ENCODE measurements at places on chromosomes 6 and 20.

GRCh38 chr6:31037682-31038081, 27.4 kb downstream of the MUC22 start:
- DNase-seq, result no peak

- no peak for DNase-seq
Measured at GRCh38 chr6:41596096-41596685, 42.1 kb upstream of the MDFI start.

DNA sequence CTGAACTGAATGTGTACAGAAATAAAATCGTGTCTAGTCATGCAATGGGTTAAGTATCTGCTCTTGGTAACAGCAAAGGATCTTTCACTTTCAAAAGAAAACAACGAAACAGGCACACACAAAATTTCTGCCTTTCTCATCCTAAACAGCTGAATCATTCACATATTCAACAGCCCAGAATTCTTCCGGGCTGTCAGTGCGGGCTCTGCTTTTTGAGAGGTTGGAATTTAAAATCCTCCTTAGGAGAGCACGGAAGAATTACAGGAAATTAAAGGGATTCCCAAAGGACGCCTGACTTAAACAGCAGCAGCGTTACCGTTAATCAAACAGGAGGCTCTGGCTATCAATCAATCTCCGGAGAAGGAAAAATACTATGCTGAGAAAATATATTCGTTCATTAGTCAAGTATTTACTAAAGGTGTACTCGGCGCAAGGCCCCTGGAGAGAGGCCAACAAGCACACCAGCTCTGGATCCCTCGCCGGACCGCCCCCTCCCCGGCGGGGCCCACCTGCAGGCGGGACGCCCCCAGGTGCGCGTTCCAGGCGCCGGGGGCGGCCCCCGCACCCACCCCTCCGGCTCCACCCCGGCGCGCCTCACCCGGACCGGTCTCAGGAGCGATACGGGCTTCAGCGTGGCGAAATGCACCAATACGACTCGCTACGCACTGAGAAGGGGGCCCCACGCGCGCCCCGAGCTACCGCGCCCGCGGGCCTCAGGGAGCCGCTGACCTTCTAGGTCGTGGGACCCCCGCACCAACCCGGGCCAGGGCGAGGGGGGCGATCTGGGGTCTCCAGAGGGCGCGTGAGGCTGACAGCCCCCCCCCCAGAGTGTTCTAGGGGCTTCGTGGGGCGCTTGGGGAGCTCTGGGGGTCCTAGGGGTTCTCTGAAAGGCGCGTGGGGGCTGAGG, 1.0 kb downstream of the NAPB start:
- DNase-seq, result peak; percentile 53

DNA sequence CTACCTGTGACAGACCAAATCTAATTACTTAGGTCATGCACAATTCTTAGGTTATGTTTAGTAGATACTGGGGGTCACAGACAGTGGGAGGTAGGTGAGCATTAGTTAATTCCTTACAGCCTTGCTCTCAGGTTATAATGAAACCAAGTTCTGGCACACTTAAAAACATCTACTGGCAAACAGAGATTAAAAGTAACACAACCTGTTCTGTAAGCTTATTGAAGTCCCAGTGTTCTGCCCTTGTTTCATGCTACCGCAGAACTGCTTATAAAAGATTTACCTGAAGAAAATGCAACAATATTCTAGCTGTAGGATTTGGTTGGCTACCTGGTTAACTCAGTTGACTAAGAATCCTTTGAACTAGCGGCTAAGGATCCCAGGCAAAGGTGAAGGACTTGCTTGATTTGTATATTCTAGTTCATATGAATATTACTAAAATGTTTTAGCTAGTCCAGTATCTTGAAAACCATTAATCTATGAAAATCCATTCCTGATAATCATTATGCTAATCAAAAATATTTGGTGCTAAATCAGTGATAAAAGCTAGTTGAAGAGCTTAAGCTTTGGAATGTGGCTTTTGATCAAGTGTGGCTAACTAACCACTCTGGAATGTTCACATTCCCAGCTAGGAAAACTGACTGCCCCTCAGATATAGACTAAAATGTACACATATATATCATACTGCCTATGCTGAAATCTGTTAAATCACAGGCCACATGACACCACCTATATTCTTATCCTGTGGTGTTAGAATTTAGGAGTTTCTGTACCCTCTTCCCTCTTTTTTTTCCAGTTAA, 7.2 kb downstream of the PEX3 start:
- no peak for DNase-seq

GRCh38 chr6:2988426-2989331, 11.0 kb upstream of the NQO2 start:
- peak; percentile 92 for DNase-seq

GRCh38 chr6:111150577-111150976, 63.3 kb downstream of the SLC16A10 start:
- no peak for DNase-seq

- no peak for DNase-seq
Measured at GRCh38 chr20:57693002-57693582, 16.7 kb downstream of the PMEPA1 start.

GRCh38 chr6:103002282-103002681, 1608.8 kb downstream of the GRIK2 start:
- DNase-seq, result no peak

DNA sequence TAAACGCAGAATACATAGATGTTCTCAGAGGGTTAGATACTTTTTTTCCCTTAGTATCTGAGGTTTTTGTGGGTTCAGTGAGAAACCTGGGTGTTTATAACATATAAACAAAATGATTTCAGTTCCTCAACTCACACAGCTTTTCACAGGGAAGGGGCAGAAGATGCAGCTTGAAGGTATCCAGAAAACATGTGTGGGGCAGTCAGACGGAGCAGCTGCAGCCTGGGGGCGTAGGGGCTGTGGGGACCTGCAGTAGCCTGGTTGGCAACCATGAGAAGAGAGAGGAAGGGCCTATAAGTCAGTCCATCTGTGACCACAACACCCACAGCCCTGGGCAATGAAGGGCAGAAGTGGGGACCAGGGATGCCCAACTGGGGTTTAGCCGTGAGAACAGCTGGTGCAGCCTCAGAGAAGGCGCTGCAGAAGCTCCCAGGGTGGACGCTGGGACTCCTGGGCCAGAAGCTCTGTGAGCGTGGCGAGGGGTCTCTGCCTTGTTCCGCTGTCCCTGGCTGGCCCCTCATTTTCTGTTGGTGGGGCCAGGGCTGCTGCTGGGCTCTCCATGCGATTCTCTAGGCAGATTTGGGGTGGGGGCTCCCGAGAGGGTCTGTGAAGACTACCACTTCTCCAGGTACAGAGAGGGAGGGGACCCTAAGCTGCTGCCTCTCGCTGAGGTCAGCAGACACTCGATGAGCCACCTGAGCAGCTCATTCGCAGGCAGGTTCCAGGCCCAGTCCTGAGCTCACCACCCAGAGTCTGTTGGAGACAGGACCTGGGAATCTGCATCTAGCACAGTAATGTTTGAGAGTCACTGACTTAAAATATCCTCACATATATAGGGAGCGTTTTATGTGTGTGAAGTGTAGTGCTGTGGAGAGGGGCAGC, 181.2 kb downstream of the ZDHHC14 start:
- no peak for DNase-seq

DNA sequence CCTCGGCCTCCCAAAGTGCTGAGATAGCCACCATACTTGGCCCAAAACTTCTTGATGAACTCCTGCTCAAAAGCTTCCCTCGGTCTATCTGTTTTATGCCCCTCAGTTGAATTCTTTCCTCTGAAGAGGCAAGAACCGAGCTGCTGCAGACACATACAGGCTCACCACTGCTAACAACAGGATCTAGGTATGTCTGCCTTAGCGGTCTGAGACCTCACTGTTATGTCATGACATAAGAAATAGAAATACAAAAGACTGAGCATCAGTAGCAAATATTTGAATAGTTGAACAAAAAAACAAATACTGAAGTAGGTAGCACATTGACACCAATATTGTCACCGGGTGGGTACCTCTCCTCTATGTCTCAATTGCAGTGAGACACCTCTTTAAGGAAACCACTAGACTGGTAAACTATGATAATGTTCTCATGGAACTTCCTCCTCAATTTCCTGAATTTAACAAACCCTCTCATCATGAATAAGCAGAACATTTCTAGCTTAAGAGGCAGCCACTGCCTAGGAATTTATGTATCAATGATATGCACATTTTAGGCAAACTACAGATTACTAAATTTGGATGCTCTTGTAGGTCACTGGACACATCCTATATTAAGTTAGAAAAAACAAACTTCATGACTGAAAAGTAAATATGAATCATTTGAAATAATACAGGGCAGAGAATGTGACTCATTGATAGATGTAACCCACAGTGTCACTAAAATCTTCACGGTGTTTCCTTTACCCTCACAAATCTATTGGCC, 9.4 kb upstream of the STXBP5 start:
- DNase-seq, result no peak

- DNase-seq, result no peak
Measured at GRCh38 chr6:23890543-23891227, 235.3 kb upstream of the NRSN1 start.

GRCh38 chr20:4412216-4412615, 309.5 kb upstream of the PRND start:
- no peak for DNase-seq

- DNase-seq, result no peak
Measured at GRCh38 chr6:163753430-163753829, 338.9 kb downstream of the QKI start.
